Sigmoid colon (tissue), 7 donors: ENCODE measurements at places on chromosomes 2 and 18. TPM values are rescaled to one million over a fixed set of nuclear protein-coding genes. Genes with fewer than 3 reads are reported as not detected.

GRCh38 chr2:172256886-172257285 is 154.2 kb upstream of the DLX2 start:
- no peak for DNase-seq

- no peak for DNase-seq
Observed at GRCh38 chr2:136051001-136051724, 65.7 kb upstream of the DARS1 start.

- DNase-seq = no peak
Observed at GRCh38 chr18:11607906-11608305, 1.5 kb upstream of the SLC35G4 start.

The EN1 gene
- not detected for total RNA-seq

The SFTPB gene
- not detected for total RNA-seq

The TTLL4 gene
- 16.0 TPM for total RNA-seq

The CROCC2 gene
- not detected for total RNA-seq

The CERS6 gene
- 13.4 TPM for total RNA-seq
